ENCODE measurements at places on chromosomes 5 and 9.

GRCh38 chr9:82127465-82127864 is 138.9 kb downstream of the SPATA31D1 start:
- DNase-seq = no peak

DNA sequence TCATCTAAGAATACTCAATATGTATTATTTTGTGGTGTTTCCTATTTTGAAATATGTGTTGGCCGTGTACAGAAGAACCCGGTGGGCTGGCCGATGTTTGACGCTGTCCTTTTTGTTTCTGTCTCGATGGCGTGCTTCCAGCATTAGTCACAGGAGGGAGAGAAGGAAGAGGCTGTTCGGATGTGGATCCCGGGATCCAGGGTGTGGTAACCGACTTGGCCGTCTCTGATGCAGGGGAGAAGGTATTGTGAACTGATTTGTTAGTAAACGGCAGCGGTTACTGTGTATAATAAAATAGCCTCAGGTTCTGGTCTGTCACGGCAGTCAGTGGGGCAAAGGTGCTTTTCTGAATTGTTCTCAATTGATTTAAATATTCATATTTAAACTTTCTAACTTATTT is 275.0 kb downstream of the ARHGEF28 start:
- DNase-seq = no peak

DNA sequence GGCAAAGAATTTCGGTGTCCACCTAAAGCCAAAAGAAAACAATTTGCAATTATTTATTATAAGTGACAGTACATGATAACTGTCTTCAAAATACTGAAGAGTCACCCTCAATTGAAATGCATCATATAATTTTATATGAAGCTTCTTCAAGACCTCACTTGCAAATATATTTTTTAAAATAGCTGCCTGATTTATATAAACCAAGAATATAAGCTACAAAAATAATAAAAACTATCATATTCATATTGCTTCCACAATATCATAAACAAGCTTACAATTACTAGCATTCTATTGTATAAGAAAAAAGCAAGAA is 144.1 kb downstream of the CETN3 start:
- no peak for DNase-seq

- peak; percentile 57 for DNase-seq
These were observed 29.6 kb downstream of the MAML1 start for GRCh38 chr5:179762079-179762780.

- DNase-seq = no peak
These were observed 27.0 kb downstream of the ERAP2 start for GRCh38 chr5:96903300-96903699.

- no peak for DNase-seq
These were observed 356.2 kb upstream of the NUDT12 start for GRCh38 chr5:103918668-103919367.

DNA sequence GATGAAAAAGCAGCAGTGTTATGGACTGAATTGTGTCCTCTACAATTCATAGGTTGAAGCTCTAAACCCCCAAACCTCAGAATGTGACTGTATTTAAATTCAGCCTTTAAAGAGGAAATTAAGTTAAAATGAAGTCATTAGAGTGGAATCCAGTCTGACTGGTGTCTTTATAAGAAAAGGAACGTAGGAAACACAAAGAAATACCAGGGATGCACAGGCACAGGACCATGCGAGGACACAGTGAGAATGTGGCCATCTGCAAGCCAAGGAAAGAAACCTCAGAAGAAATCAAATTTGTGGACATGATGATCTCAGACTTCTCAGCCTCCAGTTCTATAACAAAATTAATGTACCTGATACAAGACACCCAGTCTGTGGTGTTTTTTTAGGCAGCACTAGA is 971.2 kb upstream of the CDH9 start:
- no peak for DNase-seq

DNA sequence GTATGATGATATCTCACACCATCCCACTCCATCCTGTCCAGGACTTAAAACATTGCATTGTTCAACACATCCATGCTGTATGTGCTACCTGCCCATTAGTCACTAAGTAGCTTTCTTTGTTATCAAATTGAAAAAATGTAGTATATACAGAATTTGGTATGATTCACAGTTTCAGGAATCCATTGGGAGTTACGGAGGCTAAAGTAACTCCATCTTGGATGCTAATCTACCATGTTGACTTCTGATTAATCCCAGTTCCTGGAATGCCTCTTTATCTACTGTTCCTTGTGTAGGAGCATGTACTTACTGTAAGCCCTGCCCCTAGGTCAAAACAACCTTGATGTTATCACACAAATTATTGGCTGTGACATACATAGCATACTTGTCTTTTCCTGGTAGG is 38.9 kb upstream of the FOXB2 start:
- DNase-seq = no peak

DNA sequence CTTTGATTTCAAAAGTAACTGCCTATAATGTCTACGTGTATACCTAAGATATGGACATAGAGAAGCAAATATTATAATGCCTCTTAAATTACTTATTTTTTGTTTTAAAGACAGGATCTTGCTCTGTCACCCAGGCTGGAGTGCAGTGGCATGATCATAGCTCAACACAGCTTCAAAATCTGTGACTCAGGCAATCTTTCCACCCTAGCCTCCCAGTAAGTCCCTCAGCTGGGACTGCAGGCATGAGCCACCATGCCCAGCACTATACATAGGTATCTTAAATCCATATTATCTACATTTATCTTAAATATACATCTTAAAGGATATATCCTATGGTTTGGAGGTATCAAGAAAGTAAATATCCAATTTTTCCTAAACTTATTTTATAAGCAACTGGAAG is 261.2 kb downstream of the ARL15 start:
- no peak for DNase-seq

DNA sequence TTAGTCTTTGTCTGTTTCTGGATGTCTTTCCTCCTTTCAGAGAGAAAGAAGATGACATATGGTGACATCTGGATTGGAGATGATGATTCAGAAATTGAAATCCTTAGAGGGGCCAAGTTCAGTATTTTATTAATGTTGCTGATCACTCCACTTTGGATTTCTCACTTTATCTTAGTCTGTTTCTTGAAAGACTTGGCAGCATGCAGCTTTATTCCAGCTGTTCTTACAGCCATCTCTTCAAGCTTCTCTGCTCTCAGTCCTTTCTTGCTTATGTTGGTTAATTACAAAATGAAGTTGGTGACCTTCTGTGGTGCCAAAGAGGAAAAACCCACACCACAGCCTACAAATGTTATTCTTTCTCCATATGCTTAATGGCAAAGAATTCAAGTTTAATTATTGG is 62.1 kb downstream of the SNCAIP start:
- no peak for DNase-seq

DNA sequence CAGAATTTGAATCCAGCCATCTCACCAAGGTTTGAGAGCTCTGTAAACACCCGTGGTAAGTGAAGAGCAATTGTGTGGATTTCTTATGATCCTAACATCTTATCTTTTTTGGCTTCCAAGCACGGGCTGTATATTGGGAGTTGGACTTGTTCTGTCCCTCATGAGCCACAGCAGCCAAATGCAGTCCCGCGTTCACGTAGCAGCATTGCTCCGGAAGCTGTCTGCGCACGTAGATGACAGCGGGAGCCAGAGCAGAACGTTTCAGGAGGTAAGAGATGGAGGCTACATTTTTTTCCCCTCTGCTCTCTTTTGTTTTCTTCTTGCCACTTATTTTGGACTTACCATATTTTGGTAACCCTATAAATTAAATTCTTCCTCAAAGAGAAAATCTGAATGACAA is 86.9 kb downstream of the HACD4 start:
- DNase-seq = no peak

- DNase-seq = no peak
These were observed 193.5 kb downstream of the CNTLN start for GRCh38 chr9:17328331-17328730.

DNA sequence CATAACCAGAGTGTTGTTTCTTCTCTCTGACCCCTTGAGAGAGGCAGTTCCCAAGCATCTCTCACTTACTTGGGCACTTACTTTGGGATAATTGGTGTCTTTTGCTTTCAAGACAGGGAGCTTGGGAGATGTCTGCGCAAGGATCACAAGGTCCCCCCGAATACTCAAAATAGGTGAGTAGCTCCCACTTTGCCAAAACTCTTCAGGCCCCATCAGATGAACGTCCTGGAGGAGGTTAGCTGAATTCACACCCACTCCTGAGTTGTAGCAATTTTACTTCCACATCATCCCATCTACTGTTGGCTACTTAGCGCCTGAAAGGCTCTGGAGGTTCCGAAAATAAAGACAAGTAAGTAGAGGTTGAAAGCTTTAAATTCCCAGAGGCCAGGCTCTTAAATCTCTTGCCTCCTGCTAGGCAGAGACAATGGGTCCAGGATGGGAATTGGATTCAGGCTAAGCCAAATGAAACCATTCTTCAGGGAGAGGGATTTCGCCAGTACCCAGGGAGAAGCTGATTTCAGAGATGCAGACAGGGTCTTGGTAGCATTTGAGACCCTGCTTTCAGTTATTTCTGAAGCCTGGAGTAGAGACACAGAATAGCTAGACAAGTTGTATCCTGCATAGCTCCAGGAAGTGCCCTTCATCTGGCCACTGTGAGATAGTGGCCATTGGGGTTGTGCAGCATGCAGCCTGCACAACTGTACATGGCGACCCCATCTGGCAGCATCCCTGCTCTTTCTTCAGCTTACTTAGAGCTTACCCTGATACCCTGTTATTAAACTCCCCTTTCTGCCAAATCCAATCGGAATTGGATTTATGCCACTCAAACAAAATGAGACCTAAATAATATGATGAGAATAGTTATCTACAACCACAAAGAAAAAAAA is 60.1 kb downstream of the BOD1 start:
- no peak for DNase-seq

- peak; percentile 27 for DNase-seq
These were observed 281.5 kb downstream of the EFNA5 start for GRCh38 chr5:107389130-107389774.

DNA sequence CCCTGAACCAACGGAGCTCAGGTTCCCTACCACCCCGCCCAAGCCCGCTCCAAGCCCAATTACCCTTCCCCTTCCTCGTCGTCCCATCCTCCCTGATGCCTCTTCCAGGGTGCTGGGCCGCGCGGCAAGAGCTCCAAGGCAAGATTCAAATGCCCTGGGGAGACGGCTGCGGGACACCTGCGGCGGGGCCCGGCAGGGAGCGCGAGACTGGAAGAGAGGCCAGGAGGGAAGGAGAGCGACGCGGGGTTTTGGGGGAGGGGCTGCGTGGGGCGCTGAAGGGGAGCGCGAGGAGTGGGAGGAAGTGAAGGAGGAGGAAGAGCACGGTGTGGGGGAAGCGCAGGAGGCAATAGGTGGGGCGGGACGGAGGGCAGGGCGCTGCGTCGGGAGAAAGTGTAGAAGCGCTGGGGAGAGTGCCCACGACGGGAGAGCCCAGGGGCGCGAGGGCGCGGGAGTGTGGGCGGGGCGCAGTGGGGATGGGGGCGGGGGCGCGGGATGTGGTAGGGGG is 975 bp upstream of the NXNL2 start:
- no peak for DNase-seq

DNA sequence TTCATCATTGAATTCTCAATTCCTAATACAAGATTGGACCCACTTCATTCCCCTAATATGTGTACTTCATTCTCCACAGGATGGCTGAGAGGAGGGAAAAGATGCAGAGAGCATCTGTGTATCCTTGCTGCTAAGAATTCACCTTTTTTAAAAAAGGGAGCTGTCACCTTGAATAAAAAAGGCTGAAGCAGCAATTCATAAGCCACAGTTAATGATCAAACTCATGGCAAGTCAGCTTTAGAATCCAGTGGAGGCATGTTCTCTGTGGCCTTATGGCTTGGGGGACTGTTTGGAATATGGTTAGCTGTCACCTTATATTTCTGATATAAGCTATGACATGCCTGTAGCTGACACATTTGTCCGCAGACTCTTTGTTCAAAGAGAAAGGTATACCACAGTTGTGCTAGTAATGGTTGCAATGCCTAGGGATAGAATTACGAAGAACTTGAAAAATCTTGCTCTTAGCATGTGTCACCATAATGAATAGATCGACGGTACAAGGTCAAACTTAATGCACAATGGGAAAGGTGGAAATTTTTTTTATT is 256.8 kb upstream of the TNC start:
- DNase-seq = no peak

All from NCI-H524 (cell line).